ENCODE measurements at places on chromosomes 5 and 9. TPM values are rescaled to one million over a fixed set of nuclear protein-coding genes. Genes with fewer than 3 reads are reported as not detected.

Gene SLC23A1
- not detected for total RNA-seq

- H3K4me1 ChIP-seq, result no peaks in the 10 kb centered on the region
- peaks cover 5% of the 10 kb centered on the region for H3K36me3 ChIP-seq
- DNase-seq, result no peak
- H3K27ac ChIP-seq, result no peak overlapping the region
- H3K4me3 ChIP-seq, result no peak overlapping the region
Measured at GRCh38 chr9:134743853-134744252, 102.2 kb downstream of the COL5A1 start.

Gene SKP1
- 191 TPM for total RNA-seq

- no peaks in the 10 kb centered on the region for H3K27me3 ChIP-seq
- H3K36me3 ChIP-seq, result no peaks in the 10 kb centered on the region
- no peak overlapping the region for H3K27ac ChIP-seq
Measured at GRCh38 chr5:18325431-18325830, 691.2 kb downstream of the TAF11L14 start.

Gene TMOD1
- total RNA-seq, result 3.6 TPM

DNA sequence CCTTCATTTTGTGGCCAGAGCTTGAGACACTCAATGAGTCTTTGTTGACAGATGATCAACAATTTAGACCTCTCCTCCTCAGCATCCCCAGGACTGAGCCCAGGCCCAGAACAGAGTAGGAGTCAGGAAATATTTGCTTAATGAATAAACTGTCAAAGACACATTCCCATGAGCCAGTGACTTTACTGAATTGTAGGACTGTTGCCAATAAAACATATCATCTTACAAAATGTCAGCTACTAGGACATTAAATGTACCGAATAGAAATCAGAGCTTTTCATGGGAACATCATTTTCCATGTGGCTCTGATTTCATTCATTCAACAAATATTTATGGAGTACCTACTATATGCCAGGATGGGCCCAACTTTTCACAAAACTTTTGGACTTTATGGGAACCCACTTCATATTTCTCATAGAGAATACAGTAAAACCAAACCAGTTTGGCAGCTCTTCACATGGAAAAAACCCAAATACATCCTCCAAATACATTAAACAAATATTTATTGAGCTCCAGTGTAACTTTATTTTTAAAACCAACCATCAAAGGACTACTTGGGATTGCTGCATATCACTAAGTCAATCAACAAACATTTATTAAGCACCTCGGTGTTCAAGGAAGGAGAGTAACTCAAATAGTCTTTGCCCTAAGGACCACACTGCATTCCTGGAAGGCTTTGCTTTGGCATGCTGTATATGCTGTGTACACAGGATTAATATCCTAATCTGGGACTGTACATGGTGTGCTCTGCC lies 11.4 kb downstream of the VDAC1 start:
- no peak for DNase-seq
- peaks cover 42% of the 10 kb centered on the region for H3K36me3 ChIP-seq
- H3K4me3 ChIP-seq, result no peak overlapping the region
- no peaks in the 10 kb centered on the region for H3K27me3 ChIP-seq
- H3K4me1 ChIP-seq, result peaks cover 35% of the 10 kb centered on the region

DNA sequence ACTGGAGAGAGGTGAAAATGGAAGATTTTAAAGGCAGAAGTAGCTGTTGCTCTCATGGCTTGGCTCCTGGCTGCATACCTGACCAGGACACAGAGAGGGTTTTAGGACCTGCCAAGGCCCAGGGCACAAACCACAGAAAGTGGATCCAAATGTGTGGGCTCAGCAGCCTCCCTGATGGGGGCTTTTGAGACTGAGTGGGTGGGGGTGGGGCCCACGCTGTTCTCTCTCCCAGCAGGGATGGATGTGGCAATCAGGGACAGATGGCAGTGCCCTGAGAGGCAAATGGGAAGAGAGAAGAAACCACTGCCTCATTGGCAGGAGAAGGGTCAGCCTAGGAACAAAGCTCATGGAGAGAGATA lies 34.9 kb upstream of the TIFAB start:
- H3K4me3 ChIP-seq, result no peak overlapping the region
- H3K4me1 ChIP-seq, result peaks cover 18% of the 10 kb centered on the region
- H3K27me3 ChIP-seq, result no peaks in the 10 kb centered on the region
- DNase-seq, result no peak
- H3K36me3 ChIP-seq, result no peaks in the 10 kb centered on the region
- no peak overlapping the region for H3K27ac ChIP-seq

DNA sequence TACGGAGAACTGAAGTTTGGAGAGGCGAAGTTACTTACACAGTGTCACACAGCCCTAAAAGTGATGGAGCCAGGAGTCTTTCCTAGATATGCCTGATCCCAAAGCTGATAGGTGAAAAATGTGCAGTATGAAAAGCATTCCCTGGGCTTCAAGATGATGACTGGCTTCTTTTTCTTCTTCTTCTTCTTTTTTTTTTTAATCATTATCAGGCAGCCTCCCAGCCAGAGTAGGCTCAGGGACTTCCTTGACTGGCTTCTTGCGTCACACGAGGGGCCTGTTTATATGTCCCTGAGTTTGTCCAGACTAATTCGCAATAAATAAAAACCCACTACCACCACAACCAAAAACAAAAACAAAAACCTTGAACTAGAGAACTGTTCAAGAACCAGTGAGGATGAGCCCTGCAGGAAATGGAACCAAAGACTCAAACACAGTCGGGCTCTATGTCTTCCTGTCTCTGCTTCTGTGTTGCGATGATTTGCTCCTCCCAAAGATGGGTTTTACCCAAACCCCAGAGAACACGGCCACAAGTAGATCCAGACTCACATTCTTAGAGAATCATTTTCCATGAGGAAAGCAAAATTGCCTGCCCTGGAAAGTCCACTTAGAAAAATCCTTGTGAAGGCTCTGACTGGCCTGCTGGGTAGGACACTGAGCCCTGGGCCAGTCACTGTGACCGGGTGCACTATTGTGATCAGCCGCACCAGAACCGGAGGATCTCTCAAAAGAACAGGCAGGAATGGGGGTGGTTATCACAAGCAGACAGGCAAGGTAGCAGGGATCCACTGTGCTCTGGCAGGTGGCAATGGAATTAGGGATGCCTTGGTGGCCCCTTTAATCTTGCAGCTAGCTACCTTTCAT lies 38.0 kb upstream of the ADAM19 start:
- no peak overlapping the region for H3K27ac ChIP-seq
- no peaks in the 10 kb centered on the region for H3K36me3 ChIP-seq
- H3K4me1 ChIP-seq, result peaks cover 16% of the 10 kb centered on the region
- no peak overlapping the region for H3K4me3 ChIP-seq
- DNase-seq, result no peak
- no peaks in the 10 kb centered on the region for H3K27me3 ChIP-seq

DNA sequence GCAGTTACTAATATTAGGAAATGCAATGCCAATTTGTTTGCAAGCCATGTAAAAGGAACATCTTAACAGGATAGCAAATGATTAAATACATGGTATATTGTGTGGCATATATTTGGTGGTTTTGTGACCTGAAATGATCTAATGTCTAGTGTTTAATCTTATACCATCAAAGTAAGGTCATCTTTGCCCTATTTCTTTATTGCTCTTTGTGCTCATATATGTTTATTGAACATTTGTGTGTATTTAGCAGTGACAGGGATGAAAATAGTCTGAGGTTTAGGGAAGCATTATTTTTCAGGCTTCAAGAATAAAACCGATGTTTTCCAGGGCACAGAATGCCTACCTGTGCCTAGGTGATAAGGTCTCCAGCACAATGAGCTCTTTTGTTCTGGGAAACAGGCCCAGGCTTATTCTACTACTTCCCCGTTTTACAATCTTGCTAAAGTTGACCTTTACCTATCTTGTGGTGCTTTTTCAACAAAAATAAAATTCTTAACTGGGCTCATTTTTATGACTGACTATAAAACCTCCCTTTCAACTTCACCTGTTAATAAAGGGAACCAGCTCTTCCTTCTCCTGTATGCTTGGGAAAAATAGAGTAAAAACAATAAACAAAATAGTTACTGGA lies 105.6 kb upstream of the ANKH start:
- H3K4me3 ChIP-seq, result no peak overlapping the region
- no peaks in the 10 kb centered on the region for H3K27me3 ChIP-seq
- no peaks in the 10 kb centered on the region for H3K4me1 ChIP-seq
- DNase-seq, result no peak

Gene GPRIN1
- total RNA-seq, result 2.5 TPM

DNA sequence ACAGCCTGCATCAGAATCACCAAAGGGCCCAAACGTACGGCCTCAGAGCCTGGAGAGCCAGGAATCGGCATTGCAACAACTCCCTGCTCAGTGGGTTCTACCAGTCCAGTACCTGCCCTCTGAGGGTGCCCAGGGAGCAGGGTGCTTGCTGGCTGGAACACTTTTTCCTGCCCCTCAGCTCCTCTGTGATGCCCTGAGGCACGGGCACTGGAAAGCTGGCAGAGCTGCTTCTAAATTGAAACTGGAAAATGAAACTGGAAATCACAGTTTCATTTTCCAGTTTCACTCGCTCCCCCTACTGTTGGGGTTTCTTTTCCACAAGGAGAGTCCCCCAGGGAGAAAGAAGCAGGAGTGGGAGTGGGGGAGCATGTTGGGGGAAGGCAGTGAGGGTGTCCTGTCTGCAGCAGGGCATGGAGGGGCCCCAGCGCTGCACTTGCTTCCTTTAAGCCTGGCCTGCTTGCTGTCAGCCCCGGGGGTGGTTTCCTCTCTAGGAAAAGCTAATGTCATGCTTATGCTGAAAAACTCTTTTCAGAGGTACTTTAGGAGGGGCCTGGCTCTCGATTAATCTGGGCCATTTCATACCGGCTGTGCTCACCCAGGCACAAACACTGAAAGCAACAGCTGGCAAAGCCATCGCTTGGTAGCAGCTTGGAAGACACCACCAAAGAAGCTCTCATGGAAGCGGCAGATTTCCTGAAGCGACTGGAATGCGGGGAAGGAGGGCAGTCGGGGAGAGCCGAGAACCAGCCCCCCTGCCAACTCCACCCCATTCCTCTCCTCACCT lies 26.2 kb downstream of the IRF1 start:
- H3K4me3 ChIP-seq, result no peak overlapping the region
- peaks cover 92% of the 10 kb centered on the region for H3K4me1 ChIP-seq
- H3K27me3 ChIP-seq, result no peaks in the 10 kb centered on the region
- H3K36me3 ChIP-seq, result no peaks in the 10 kb centered on the region
